ENCODE measurements at places on chromosomes 12 and 14.

GRCh38 chr12:75366629-75367028, 24.3 kb upstream of the GLIPR1L2 start:
- no peak for DNase-seq

GRCh38 chr14:31837031-31837430, 240.1 kb upstream of the ARHGAP5 start:
- DNase-seq: no peak

DNA sequence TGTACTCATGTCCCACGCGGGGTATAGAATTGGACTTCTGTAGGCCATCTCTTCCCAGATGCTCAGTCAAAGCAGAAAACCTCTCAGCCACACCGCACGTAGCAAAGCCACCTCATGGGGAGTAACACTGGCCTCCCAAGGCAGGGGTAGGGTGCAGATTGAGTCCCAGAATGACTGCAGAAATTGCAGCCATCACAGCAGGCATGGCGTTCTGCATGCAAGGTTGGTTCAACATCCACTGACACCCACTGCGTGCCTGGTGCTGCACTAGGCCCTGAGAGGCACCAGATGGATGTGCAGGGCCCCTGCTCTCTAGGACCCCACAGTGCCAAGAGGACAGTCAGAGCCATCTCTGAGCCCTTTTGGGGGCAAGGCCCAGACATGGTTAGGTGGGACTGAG, 39.9 kb downstream of the RAB35 start:
- DNase-seq: no peak

GRCh38 chr14:41397926-41398325, 208.8 kb upstream of the LRFN5 start:
- DNase-seq: no peak

- no peak for DNase-seq
Measured at GRCh38 chr14:100769035-100769939, 42.6 kb downstream of the DLK1 start.

DNA sequence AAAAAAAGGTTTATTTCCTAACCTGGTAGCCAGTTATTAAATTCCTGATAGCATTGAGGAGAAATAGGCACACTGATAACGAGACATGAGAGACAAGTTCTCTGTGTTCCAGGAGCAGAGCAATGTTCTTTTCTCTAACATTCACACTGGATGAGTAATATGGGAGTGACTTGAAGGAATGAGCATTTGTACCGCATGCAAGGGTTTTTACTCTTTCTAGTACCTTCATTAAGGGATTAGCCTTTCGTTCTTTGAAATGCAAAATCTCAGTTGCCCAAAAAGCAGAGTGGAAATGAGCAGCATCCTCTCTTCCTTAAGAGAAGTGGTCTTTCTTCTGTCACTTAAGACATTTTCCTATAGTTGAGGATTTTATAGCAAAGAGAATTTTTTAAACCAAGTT, 54.7 kb downstream of the FGD4 start:
- DNase-seq: no peak

GRCh38 chr12:8687846-8688601, 9.8 kb upstream of the RIMKLB start:
- no peak for DNase-seq

DNA sequence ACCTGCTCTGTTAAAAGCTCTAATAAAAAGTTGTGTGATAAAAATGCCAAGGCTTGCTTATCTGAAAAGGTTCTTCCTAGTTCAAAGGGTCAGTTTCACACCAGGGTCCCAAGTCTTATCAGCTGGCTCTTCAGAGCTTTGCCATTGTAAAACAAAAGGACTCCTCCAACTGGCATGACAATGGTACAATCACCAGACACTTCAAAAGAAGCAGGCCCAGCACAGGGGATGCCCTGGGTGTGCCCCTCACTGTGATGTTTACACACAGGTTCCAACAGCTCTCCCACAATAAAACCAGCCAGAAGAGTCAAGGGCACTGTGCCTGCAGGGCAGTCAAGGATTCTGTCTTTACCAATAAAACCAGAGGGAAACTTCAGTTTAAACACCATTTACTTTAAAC, 78.7 kb downstream of the PRICKLE1 start:
- no peak for DNase-seq

- no peak for DNase-seq
Measured at GRCh38 chr12:31020385-31021166, 53.1 kb upstream of the DDX11 start.

DNA sequence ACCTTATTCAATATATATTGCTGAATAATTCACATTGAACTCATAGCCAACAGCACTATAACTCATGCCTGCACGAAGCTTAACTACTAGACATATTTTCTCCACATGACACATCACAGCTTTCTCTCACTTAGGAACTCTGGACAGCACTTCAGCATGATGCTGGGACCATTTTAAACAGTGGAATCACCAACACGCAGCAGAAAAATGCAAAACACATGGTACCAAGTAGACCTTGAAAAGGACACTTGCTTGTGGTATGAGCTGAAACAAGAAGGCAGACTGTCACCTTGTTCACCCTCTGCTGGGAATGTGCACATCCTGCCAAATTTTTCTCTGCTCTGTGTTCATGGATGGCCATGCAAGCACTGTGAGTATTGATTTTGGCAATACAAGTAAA, 34.8 kb upstream of the CD9 start:
- DNase-seq: no peak

All from NCI-H524 treated with DMSO at 0.1 percent for 48 hours (cell line).